ENCODE measurements at places on chromosomes 12 and 14.

GRCh38 chr12:33795536-33795935 lies 226.8 kb upstream of the ALG10 start:
- DNase-seq = no peak

DNA sequence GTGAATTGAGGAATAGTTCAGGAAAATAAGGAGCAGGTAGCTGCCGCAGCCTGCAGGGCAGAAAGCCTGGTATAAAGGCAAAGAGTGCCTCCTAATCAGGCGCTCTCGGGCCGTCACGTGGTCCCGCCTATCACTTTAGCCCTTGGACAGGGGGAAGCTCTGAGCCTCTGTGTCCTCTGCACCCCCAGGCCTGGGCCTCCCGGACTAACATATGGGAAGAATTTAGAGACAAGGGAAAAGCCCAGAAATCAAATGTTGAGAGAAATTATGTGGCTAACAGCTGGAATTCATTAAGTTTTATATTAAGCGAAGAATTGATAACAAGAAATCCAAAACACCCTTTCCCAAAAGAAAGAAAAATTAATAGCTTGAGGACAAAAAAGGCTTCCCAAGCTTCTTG lies 417.7 kb downstream of the ATP23 start:
- DNase-seq = no peak

- no peak for DNase-seq
Observed at GRCh38 chr14:99036611-99037293, 235.2 kb downstream of the BCL11B start.

GRCh38 chr12:101941306-101942249 lies 64.2 kb downstream of the DRAM1 start:
- DNase-seq = no peak

DNA sequence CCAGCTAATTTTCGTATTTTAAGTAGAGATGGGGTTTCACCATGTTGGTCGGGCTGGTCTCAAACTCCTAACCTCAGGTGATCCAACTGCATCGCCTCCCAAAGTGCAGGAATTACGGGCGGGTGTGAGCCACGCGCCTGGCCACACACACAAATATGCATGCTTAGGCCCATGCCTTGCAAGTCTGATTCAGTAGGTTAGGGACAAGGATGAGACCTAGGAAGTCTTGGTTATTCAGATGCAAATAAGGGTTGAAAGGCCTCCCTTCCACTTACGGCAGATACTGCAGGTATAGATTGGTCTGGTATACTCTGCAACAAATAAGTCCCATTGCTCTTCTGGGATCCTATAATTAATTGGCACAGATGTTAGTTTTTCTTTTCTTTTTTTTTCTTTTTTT lies 32.9 kb downstream of the TXNRD1 start:
- DNase-seq = no peak

GRCh38 chr12:104280717-104281458 lies 22.7 kb upstream of the EID3 start:
- DNase-seq = no peak

- DNase-seq = no peak
Observed at GRCh38 chr12:56040151-56040550, 1.6 kb upstream of the RPS26 start.

GRCh38 chr12:22991250-22991844 lies 366.4 kb downstream of the ETNK1 start:
- no peak for DNase-seq

- no peak for DNase-seq
Observed at GRCh38 chr14:89443042-89443629, 26.1 kb upstream of the FOXN3 start.

- no peak for DNase-seq
Observed at GRCh38 chr14:20606190-20606901, 15.2 kb upstream of the RNASE12 start.

GRCh38 chr12:108515916-108516315 lies 839 bp downstream of the FICD start:
- DNase-seq = no peak

GRCh38 chr12:7716381-7716780 lies 5.1 kb downstream of the DPPA3 start:
- no peak for DNase-seq

DNA sequence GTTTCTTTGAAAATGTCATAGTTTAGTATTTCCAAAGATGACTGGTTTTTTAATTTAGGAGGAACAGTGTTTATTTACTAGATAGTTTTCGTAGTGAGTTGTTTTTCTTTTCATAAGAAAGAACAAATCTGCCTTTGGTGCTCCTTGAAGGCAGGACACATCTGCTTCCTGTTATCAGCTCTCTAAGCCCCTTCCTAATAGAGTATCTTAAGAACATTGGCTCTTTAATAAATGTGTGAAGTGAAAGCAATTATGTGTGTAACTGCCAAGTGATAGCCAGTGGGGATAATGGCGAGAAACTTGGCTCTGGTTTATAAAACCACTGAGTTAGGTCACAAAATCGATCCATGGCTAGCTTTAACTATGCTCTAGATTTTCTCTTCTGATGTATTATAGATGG lies 23.5 kb upstream of the PPFIBP1 start:
- no peak for DNase-seq

DNA sequence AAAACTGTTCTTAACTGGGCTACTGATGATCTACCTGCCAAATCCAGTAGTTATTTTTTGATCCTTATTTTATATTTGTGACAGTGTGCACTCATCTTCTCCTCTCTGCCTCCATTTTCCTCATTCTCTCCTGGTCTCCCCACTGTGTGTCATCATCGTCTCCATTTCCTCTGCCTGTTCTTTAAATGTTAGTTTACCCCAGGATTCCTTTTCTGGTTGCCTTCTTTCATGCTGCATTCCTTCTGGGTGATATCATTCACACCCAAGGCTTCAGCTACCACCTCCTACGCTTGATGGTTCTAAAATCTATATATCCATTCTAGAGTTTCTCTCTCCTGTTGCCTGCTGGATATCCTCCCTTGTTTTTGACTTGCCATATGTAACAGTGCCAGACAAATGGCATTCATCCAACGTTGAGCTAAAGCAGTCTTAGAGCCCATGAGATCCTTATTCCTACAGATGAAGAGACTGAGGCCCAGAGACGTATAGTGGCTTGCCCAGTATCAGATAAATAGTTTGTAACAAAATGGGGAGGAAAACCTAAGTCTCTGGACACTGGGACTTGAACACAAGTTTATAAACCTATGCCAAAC lies 109.5 kb downstream of the DIP2B start:
- DNase-seq = no peak

- DNase-seq = no peak
Observed at GRCh38 chr12:106317406-106318082, 15.0 kb downstream of the TCP11L2 start.

- DNase-seq = no peak
Observed at GRCh38 chr14:75339059-75339458, 60.4 kb downstream of the FOS start.

GRCh38 chr12:49230805-49231194 lies 34.1 kb upstream of the TUBA1C start:
- no peak for DNase-seq

DNA sequence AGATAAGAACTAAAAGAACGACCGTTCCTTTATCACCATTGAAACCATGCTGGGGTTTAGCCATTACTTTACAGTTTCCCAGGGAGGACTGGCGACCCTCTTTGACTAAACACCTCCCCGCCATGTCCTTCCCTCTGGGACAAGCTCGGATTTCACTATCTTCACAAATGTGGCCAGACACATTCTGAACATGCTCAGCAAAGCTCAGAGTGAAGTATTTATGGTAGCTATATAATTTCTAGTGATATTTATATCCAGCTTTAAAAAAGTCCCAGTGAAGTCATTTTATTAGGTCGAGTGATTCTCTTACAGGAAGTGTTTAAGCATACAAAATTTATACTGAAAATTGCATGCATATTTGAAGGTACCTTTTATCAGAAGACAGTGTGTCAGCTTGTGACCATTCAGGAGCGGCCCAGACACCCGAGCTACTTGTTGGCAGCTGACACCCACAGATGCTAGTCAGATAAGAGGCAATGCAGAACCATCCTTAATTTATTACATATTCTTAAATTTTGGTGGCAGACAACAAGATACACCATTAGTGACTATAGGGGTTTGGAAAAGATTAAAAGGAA lies 36.8 kb downstream of the NIN start:
- no peak for DNase-seq

DNA sequence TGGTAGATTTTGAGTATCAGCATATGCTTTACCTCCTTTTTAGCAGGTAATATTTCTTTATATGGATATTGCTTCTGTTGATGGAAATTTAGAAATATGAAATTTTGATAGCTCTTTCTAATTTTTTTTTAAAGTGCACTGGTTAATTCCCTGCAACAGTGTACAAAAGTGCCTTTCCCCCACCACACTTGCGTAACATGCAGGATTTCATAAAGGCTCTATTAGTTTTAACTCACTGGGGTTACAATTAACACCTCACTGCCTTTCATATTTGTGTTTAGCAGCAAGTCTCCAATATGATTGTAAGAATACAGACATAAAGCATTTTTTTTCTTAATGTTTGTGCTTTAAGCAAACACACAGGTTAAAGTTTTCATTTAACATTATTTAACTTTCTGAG lies 25.6 kb downstream of the MNAT1 start:
- DNase-seq = no peak

DNA sequence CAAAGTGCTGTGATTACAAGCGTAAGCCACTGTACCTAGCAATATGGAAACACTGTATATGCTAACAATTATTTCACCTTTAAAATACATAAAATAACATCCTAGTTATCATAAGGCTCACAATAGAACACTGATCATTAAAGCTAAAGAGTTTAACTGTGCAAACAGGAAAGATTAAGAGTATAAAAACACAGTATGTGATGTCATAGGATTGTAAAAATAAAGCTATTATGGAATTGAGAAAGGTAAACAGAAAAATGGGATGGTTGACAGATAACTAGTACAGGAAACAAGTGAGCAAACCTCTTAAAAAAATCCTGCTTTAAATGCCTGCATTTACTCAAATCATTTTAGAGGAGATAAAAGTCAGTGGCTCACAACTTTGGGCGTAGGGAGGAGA lies 10.8 kb upstream of the IPO8 start:
- DNase-seq = no peak

DNA sequence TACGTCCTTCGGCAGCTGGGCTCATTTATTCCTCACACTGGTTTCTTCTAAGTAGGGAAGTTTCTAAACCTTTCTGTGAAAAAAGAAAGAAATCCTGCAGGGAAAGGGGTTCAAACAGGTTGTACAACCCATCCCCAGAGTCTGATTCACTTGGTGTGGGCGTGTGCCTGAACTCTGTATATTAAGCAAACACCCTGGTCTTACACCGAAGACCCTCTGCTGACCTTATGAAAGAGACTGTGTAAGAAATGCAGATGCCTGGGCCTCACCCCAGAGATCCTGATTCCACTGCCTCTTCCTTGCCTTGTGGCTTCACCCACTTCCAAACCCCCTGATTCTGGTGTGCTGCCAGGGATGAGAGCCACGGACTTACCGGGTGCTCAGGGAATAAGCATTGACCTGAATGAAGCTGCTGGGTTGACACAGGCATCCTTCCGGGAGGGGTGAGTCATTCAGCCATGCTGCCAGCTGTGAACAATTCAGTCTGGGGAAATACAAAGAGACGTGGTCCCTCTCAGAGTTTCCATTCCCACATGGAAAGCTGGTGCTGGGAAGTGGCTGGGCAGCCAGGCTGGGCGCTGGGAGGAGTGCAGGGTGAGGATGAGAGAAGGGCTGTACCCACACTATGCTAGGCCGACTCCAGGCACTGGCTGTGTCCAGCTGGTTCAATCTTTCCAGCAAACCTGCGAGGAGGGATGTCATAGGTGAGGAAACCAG lies 26.5 kb upstream of the ACTN1 start:
- no peak for DNase-seq

DNA sequence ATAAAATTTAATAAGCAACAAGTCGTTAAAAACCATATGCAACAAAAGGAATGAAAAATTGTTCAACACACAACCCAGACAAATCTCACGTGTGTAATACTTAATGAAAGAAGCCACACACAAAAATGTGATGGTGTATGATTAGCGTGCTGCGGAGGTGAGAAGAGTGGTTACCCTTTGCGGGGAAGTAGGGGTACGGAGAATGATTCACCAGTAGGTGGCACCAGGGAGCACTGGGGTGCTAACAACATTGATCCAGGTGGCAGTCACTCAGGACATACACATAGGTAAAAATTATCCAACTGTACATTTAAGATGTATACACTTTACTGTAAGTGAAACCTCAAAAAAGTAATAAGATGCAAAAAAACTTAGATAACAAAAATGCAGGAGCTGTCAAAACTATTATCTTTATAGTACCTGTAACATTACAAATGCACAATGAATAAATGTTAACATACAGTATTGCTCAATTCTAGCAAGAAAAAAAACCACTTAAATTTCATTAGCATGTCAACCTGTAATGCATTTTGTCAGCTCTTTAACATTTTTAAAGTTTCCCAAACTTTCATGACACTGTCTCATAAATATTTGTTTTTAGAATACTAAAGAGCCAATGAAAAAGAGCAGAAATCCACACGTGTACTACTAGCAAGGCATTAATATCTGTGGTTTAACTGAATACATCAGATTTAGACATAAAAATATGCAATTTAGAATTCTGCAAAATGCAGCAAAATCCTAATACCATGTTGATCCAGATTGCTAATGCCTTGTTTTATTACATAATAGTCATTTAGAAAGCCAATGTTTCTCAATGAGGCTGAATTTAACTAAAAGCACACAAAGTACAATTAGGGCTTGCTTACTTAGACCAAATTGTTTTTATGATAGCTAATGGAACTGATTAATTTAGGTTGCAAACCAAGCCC lies 46.7 kb downstream of the TMCC3 start:
- DNase-seq = peak; percentile 46

DNA sequence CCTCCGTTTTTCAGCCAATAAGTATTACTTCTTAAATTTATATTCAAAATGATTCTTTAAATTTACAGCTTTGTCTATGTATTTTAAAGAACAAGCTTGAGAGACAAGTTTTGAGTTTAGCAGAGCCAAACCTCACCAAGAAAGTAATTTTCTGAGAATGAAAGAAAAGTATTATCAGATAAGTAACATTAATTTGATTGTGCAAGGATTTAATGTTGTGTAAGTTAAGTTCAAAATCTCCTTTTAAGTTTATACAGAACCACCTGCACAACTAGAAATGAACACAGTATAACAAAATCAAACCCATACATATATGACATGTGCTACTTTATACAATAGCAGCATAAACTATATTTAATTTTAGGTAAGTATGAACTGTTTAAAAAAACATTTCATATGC lies 63.5 kb downstream of the SYT10 start:
- DNase-seq = no peak

DNA sequence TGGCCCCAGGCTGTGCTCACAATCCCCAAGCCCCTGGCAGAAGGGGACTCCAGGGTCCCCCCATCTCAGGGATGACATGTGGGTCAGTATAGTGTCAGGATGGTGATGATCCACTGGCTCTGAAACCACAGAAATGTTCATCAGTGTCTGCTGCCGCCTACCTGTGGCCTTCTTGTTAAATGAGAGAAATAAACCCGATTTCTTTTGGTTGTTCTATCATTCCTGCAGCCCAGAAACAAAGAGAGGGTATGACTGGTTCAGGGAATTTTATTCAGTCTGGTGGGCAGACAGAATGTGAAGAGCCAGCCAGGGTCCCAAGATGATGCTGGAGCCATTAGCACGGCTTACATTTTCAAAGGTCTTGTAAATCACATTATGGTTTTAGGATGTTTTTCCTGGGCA lies 86.6 kb downstream of the CRADD start:
- no peak for DNase-seq

- DNase-seq = no peak
Observed at GRCh38 chr12:92676710-92677109, 26.1 kb upstream of the PLEKHG7 start.

- no peak for DNase-seq
Observed at GRCh38 chr12:31783556-31783955, 54.7 kb upstream of the AMN1 start.

Data from activated CD4-positive, alpha-beta T cell treated with anti-CD3 and anti-CD28 coated beads, Interleukin-2, amount 50 U/mL, for 1 hour (primary cell).